ENCODE measurements at places on chromosomes 16 and 17.

DNA sequence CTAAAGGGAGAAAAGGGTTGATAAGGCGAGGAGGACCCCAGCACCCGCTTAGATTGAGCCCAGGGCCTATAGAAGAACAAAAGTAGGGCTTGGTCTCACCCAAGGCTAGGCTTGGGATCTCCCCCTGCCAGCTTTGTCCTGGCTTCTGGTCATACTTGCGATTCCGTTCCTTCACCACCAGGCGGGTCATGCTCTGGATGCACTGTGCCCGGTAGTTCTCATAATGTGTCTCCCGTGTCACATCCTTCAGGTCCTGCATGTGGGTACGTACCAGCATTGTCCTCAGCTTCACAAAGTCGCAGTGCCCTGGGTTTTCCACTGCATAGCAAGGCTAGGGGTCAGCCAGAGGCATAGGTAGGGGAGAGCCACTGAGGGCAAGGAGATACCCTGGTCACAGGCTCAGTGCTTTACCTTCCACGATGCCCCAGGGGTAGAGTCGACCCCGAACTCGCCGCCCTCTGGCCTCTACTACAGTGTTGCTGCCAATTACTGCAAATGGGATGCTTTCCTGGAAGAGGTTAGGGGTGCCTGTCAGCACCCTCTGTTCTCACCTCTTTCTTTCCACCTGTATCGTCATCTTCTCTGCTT, 6.5 kb upstream of the MTMR4 start:
- DNase-seq, result no peak

DNA sequence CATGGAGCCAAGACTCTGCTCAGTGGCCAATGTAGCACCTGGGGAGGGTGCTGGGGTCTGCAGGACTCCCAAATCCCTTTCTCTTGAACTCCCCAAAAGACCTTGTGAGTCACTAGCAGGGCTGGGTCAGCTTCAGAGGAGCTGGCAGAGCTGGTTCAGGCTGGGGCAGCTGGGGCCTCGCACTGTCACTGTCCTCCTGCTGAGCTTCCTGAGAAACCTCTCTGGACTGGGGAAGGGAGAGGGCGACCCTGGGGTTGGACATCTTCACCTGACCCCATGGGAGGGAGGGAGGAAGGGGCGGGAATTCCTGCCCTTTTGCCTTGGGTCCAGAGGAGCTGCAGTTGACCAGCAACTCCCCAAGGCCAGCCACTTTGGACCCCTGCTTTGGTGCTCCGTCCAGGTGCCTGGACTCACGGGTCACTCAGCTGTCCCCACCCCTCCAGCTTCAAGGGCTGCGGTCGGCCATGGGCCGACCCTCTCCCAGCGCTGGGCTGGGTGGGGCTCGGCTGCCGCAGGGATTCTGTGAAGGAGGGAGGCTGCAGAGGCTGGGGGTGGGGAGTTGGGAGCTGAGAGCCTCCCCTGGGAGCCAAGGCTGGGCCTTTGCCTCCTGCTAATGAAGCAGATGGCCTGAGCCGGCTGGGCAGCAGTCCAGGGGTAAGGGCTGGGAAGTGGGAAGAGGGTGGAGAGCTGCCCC, 9.2 kb downstream of the FMNL1 start:
- DNase-seq, result no peak

- no peak for DNase-seq
These were observed 410.7 kb downstream of the TMEM114 start for GRCh38 chr16:8179615-8180014.

DNA sequence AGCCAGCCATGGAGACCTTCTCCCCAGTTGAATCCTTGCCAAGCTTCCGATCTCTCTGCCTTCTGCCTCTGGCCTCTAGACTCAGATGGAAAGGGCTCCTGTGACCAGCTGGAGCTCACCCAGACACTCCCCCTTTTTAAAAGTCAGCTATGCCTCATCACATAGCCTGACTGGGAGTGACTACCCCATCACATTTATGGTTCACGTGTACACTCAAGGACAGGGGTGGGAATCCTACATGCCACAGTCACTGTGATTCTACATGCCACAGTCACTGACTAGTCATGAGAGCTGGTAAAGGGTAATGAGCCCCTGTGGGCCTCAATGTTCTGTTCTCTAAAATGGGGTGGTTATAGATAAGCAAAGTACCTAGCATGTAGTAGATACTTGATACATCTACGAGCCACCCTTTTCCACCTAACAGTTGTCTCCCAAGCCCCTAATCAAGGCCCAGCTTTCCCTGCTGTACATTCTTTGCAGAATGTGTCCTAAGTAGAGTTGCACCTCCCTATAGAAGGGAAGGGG, 85.1 kb downstream of the RGS9 start:
- no peak for DNase-seq

DNA sequence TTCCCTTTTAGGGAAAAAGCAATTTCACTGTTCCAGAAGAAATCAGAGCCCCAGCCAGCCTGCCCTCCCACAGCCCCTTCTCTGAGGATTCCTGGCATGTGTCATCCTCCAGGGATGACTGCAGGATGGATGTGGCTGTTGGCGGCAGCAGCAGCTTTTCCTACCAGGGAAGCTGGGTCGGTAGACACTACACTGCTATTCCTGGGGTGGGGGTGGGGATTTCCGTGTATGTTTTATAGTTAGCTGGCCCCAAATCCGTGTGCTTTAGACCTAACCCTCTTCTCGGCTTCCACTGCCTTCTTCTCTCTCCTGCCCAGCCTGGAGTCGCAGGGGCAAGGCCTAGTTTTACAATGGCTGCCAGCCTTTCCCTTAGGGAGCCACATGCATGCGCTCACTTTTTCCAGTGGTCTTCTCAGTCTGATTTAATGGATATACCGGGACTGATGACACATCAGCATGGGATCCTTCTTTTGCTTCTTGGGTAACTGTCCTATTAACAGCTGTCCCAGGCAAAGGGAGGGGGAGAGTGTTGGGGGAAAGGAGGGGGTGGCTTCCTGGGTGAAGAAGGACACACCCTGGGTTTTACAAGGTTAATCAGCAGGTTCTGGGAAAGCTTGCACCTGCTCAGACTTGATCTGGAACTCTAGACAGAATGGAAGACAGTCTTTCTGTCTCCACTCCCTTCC, 2.7 kb upstream of the NFE2L1 start:
- no peak for DNase-seq

GRCh38 chr17:67629971-67630320, 87.8 kb upstream of the NOL11 start:
- no peak for DNase-seq

- DNase-seq, result no peak
These were observed 25.4 kb upstream of the GUCY2D start for GRCh38 chr17:7977039-7977438.

GRCh38 chr17:5950878-5951277, 119.3 kb upstream of the WSCD1 start:
- DNase-seq, result no peak

GRCh38 chr17:54085020-54085419, 262.3 kb downstream of the KIF2B start:
- no peak for DNase-seq

DNA sequence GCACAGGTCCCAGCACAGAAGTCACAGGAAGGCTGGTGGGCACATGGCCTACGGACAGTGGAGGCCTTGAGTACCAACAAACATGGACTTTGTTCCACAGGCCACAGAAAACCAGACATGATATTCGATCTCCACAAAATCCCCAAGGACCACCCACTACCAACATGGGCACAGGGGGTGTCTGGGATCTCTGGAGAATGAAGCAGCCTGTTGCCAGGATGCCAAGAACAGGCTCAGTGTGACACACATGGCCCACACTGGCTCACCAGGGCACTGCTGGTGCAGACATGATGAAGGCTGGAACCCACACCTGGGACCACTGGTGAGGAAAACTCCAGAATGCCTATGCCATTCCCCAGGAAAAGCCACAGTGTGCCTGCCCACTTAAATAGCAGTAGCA, 120.2 kb downstream of the C16orf78 start:
- DNase-seq, result no peak

GRCh38 chr16:17287166-17287800, 183.5 kb downstream of the XYLT1 start:
- no peak for DNase-seq

DNA sequence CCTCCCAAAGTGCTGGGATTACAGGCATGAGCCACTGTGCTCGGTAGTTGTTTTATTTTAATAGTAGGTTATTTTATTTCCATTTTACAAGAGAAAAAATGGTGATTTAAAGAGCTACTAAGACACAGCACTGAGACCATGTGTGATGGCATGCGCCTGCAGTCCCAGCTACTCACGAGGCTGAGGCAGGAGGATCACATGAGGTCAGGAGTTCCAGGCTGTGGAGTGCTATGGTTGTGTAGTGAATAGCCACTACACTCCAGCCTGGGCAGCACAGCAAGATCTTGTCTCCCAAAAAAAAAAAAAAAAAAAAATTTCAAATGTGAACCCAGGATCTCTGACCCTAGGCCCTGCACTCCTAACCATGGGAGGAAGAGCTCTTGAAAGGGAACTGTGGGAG, 3.7 kb downstream of the SERPINF1 start:
- no peak for DNase-seq

DNA sequence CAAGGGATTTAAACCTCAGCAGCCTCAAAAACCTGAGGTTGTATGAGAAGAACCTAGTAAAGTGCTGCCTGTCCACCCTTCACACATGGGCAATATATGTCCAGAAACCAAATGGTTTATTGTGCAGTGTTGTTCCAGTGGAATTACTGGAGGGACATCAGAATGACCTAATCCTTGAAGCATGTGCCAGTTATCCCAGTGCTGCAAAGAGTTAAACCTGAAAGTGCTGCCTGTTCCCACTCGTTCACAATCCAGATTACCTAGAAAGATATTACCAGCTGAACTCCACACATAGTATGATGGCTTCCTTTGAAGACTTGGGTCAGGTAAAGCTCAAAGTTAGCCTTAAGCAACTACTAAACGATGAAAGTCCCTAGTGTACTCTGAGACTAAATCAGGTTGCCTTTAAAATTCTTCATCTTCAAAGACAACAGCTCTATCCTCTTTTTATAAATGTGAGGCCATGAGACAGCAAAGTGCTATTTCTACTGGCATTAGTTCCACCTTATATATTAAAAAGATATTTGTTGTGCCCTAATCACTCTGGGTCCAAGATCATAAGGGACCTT, 133.1 kb downstream of the SNX11 start:
- DNase-seq, result no peak

DNA sequence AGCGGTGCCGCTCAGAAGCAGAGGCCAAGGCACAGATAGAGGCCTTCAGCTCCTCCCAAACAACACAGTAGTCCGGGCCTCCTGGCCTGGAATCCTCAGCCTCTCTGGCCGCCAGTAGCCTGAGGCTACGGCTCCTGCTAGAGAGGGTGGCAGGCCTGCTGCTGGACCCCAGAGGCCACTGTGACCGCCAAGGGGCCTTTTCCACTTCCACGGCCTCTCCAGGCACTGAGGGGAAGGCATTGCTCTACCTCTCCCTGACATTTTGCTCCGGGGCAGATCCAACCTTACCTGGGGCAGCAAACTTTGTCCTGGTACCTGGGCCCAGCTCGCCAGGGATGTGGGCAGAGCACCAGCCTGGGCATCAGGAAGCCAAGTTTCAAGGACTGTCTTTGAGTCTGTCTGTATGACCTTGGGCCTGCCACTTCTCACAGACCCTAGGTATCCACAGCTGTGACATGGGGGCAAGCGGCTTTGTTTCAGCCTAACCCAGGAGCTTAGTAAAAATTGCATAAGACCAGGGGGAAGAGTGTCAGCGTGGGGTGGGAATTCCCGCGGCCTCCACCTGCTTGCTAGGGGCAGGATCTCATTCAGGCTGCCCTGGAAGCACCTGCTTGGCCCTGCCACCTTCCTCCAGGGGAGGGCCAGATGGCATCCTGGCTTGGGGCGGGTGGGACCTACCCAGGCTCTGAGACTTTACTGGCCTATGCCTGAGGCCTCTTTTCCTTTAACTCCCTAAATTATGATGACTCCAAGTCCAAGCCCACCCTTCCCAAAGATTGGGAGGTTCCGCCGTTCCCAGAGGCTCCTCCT, 33.2 kb downstream of the ADGRG5 start:
- DNase-seq, result no peak

DNA sequence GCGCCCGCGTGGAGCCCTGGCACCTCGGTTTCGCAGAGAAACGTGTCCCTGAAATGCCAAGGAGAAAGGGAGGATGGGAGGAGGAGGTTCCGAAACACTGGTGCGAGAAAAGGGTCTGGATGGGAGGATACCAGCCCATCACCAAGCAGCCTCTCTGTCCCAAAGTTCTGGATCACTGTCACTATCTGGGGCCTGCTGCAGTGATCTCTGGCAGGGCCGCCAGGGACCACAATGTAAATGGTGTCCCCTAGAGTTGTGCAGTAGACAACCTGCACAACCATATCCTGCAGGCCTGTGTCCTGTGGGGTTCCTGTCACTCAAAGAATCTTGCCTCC, 229.3 kb downstream of the C16orf78 start:
- no peak for DNase-seq

- no peak for DNase-seq
These were observed 3.4 kb downstream of the SLC16A5 start for GRCh38 chr17:75090871-75091854.

- no peak for DNase-seq
These were observed 268.1 kb upstream of the SDK2 start for GRCh38 chr17:73912373-73912746.

DNA sequence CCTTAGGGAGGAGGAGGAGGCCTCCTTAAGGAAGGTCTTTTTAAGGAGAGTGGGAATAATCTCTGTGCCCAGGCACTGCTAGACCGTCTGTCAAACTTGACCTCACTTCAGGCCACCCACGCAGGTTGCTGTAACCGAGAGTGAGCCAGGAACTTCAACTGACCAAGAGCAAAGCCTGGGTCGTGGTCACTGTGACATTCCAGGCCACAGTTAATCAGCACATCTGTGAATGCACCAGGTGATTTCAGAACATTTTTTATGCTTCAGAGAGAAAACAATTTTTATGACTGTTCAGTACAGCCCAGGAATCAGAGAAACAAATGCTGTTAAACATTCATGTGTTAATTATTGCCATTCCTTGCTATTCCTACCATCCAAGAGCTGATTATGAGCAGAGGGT, 226.6 kb upstream of the ASIC2 start:
- no peak for DNase-seq

- DNase-seq, result no peak
These were observed 27.4 kb downstream of the NDEL1 start for GRCh38 chr17:8463099-8463498.

DNA sequence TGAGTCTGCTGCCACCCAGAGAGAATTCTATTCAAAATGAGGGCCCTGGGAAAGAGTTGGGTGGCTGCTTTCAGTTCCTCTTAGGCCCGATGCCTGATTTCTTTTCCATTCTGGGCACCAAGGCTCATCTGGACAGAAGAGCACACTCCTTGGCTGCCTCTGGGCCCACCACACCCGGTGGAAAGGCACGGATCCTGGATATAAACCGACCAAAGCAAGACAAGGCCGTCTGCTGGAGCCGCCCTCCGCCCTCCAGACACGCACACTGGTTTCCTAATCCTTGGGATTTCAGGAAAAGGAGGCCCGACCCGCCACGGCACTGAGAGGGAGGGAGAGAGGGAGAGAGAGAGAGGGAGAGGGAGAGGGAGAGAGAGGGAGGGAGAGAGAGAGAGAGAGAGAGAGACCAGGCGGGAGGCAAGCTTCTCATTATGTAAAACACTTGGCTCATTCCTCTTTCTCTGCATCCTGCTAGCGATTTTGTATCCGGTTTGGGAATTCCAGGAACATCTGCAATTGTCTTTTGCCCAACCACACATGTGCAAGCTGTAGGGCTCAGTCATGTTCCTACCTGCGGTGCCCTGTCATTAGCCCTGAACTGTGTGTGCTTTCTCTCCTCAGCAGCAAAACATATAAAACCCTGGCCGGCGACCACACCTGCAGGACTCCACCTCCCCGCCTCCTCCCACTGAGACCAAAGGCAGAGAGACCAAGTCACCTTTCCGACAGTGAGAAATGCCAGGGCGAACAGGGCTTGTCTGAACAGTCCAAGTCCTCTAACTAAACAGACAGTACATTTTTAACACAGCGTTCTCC, 347.2 kb downstream of the SOX9 start:
- no peak for DNase-seq
